ENCODE measurements at places on chromosomes 4 and X.

GRCh38 chr4:110799211-110799610 is 176.3 kb upstream of the PITX2 start:
- DNase-seq, result no peak

DNA sequence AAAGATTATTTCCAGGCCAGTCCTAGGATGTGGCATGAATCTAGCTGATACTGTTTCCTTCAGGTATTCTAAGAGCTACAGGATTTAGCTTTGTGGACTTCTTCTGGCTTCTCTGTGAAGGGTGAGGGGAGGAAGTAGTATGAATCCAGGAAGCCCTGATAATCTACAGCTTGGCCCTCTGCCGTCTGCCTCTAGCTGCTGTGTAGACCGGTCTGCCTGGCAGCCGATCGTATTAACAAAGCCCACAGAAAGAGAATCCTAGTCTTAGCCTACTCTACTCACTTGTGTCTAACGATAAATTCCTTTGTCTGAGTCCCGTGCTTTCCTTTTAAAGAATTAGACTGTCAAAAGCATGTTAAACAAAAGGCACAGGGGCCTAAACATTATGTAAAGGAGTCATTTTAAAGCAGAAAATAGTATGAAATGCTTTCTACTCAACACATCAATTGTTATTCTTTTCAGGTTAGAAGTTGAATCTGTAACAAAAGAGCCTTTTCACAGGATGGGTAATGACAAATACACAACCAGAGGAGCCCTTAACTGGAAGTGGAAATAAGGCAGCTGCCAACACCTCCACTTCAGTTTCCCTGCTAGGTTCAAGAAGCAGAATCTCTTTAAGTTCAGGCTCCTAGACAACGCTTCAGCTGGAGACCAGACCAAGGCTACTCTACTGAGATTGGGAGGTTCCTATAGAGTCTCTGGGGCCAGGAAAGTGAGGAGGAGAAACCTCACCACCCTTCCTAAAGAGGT is 48.9 kb upstream of the UCP1 start:
- no peak for DNase-seq

GRCh38 chrX:50000937-50001542 is 78.6 kb downstream of the CLCN5 start:
- no peak for DNase-seq

GRCh38 chr4:183765251-183765911 is 106.3 kb downstream of the TRAPPC11 start:
- peak; percentile 76 for DNase-seq

DNA sequence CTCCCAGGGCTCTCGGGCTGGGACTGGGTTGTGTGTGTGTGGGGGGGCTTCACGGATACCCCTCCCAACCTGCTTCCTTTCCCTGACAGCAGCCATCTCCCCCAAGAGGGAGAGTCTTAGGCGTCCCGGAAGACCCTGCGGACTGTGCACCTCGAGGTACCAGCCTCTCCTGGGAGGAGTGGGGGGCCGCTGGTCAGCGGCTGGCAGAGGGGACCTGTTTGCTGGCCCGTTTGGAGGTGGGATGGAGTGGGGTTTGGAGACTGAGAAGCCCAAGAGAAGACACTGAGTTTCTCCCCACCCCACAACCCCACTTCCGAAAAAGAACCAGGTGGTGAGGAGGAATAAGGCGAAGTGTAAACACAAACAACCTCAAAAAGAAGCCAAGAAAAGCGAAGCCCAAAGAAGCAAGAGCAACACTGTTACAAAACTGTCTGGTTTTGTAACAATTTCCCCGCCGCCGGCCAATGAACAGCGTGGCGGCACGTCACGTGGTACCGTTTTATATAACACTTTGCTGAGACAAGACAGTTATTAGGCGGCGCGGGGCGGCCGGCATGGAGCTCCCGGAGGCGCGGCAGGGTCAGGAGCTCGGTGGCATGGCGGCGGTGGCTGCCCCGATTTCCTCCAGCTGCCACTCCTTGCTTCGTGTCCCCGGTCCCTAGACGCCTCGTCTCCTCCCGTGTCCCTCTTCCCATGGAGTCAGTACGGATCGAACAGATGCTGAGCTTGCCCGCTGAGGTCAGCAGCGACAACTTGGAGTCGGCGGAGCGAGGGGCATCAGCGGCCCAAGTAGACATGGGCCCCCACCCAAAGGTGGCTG is at the start of gene LONRF3:
TSS of gene LONRF3 (plus strand) at position 531 of the 820 bp plus-strand sequence. CDS start at position 694, 163 bp downstream.
- peak; percentile 17 for DNase-seq

GRCh38 chr4:146450524-146450923 is 71.2 kb downstream of the SLC10A7 start:
- DNase-seq, result no peak

DNA sequence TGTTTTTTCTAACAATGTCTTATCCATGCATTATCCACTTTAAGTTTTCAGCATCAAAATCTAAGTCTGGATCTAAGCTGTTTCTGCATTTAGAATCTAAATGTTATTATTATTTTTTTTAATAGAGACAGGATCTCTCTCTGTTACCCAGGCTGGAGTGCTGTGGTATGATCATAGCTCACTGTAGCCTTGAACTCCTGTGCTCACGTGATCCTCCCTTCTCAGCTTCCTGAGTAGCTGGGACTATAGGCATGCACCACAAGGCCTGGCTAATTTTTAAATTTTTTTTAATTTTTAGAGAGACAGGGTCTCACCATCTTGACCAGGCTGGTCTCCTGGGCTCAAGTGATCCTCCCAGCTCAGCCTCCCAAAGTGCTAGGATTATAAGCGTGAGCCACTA is 52.7 kb downstream of the WDR19 start:
- DNase-seq, result no peak

DNA sequence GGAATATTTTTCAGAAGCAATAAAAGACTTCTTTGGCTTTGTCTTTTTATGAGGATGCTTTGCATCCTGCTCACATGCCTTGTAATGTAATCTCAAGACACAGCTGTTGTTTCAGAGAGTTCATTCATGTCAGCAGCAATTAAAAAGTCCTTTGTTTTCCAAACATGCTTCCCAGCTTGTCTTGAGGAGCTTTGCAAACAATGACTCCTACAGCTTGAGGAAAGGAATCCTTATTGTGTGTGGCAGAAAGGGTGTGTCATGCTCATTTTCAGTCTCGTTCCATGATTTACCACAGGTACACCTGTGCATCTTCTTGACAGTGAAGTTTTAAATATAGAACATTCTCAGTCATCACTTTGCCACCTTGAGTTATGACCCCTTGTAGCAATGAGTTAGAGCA is 139.2 kb upstream of the AADAT start:
- no peak for DNase-seq
